ENCODE measurements at places on chromosomes 11 and 22.

DNA sequence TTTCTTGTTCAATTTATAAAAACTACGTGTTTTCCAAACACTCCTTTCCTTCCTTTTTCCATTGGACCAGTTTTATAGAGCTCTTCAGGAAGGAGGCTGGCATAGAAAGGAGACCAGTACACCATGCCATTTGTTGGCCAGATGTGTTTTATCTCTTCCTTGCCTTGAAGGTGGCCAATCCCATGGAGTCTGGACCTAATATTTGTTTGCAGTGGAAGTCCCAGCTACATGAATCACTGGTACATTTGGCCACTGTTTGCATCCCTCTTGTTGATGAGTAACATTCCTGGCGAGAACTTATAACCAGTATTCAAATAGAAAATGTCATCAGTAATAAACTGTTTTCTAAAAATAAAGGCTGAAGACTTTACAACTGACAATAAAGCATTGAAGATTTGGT lies 110.2 kb downstream of the ANO3 start:
- no peak for DNase-seq

DNA sequence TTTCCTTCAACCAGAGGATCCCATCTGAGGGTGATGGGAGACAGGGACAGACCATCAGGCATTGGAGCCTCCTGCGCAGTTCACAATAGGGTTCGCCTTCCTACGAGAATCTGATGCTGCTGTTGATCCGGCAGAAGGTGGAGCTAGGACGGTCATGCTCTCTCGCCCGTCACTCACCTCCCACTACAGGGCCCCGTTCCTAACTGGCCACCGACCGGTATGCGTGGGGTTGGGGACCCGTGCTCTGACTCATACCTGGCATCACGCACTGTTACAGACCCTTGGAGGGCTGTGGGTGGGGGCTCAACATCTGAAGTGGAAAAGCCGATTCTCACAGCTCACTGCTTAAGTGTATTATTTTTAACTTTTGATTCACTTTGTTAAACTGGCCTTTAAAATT lies 402.3 kb downstream of the BRD1 start:
- DNase-seq: no peak

DNA sequence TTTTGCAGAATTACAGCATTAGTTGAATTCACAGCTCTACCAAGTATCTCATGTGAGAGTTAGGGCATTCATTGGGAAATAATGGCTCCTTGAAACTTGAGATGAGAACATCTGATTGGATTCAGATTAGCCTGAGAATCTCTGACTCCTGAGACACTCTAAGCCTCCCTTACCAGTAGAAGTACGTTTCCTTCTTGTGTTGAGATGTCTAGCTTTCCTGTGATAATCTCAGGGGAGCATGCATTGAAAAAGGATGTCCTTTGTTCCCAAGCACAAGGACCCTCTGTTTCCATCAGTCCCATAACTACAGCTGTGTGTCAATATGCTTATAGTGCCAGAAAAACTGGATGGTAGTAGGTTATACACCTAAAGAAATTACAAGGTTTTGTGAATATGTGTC lies 35.2 kb upstream of the RDX start:
- DNase-seq: no peak

- DNase-seq: no peak
Measured at GRCh38 chr11:17691976-17692375, 27.4 kb upstream of the MYOD1 start.

DNA sequence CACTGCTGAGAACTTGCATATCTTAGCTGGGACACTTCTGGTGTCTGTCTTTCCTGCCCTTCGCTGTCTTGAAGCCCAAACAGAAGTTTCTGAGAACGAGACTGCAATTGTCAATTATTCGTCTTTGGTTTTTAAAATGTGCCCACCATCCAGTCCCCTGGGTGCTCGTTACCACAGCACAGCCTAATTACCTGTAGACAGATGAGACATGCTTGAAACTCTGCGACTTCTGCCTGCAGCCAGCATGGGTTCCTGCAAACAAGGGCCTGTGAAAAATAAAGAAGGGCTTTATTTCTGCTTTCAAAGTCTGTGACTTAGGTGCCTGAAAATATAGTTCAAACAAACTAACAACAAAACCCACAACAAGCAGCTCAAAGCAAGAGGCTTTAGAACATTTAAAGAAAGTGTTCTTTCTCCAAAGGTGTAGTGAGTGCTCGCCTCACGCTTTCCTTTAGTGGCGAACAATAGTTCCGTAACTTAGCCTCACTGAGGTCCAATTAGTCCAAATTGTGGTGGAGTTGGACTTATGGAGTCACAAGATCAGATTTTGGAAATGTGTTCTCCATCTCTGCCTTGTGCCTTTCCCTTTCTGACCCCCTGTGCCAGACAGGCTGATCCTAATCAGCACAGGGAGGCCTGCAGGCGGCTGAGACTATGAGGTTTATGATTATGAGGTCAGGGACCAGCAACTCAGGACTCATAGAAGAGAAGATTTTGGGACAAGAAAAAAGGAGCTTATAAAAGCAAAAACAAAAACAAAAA lies 20.4 kb upstream of the GRAMD1B start:
- DNase-seq: no peak

DNA sequence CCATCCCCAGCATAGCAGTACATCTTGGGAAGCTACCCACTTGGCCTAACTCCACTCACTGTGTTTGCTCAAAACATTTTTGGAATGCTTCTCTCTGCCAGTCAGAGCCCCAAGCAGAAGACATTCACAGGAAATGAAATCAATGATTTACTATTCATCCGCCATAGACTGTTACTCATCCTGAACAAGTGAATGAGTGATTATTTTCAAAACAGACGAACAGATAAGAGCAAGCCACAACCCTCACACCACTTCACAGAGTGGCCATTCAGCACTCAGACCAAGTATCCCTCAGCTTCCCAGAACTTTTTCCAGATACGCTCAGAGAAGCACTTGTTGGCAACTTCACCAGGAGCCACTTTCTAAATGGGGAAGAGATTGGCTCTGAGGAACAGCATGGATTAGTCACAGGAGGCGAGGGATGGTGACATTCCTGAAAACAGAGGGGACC lies 13.0 kb upstream of the UBASH3B start:
- peak; percentile 59 for DNase-seq

GRCh38 chr11:69244266-69244665 lies 49.7 kb upstream of the MYEOV start:
- no peak for DNase-seq

DNA sequence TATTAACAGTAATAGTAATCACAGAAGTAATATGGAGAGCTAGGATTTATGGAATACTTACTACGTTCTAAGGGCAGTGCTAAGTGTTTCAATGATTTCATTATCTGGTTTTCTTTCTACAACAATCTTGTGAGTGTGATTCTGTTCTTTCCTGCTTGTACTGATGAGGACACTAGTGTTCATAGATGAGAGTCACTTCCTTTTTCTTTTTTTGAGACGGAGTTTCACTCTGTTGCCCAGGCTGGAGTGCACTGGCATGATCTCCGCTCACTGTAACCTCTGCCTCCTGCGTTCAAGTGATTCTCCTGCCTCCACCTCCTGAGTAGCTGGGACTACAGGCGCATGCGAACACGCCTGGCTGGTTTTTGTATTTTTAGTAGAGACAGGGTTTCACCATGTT lies 81.4 kb downstream of the DBX1 start:
- DNase-seq: no peak

DNA sequence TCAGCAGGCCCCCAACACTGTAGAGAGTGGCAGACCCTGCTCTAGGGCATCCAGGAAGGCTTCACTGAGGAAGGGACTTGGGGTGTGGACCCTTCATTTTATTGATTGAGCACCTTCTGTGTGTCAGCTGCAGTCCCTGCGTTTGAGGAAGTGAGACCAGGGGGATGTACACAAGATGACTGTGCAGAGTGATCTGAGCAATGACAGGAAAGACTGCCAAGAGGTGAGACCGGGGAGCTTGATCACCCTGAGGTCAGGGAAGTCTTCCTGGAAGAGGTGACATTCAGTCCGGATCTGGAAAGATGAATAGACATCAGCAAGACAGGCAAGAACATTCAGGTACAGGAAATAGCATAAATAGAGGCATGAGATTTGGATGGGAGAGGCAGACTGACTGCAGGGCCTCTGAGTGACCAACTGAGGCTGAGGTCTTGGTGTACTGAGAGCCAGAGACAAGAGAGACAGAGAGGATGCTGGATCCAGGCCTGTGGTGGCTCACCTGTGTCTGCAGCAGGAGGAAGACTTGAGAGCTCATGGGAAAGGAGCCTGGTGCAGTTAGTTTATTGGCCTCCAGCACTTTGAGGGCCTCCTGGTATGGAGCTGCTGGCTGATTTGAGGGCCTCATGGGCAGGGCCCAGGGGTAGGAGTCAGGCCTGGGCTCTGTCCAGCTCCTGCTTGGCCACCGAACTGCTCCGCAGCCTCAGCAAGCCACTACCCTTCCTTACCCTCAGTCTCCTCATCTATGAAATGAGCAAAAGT lies 5.2 kb downstream of the DGAT2 start:
- no peak for DNase-seq

GRCh38 chr11:126403022-126403581 lies 47.6 kb downstream of the ST3GAL4 start:
- DNase-seq: peak; percentile 58

GRCh38 chr11:70650075-70650909 lies 252.0 kb downstream of the CTTN start:
- peak; percentile 76 for DNase-seq

DNA sequence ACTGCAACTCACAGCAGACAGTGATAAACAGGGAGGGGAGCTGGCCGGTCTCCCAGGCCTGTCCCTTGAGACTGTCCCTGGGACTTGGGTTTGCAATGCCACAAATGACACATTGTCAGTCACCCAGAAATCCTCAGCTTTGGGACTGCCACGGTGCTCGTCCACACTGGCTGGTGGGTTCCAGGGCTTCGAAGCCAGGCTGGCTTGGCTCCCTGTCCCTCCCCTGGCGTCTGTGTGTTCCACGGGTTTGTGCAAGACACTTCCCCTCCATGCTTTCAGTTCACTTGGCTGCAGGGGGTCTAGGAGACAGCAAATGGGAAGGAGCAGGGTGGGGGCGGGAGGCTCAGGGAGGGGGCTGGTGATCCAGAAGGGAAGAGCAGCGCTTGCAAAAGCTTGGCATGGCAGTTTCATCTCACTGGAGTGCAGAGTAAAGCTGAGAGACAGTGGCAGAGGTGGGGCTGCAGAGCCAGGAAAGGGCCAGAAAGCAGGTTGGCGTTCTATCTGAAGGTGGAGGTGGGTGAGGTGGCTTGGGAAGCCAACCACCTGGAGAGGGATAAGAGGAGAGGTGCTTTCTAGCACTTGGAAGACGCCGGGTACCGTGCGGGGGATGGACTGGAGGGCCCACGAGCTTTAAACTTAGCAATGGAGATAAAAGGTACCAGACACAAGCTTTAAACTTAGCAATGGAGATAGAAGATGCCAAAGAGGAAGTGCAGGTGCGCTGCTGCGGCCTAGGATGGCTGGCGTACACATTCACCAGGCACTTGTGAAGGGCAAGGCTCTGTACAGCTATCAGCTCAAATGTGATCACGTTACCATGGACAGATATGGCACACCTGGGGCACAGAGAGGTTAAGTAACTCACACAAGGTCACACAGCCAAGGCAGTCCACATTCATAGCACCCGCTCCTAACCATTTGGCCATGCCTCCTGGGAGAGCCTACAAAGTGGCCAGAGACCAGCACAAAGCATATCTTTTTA lies 86.4 kb upstream of the SHISAL1 start:
- no peak for DNase-seq

DNA sequence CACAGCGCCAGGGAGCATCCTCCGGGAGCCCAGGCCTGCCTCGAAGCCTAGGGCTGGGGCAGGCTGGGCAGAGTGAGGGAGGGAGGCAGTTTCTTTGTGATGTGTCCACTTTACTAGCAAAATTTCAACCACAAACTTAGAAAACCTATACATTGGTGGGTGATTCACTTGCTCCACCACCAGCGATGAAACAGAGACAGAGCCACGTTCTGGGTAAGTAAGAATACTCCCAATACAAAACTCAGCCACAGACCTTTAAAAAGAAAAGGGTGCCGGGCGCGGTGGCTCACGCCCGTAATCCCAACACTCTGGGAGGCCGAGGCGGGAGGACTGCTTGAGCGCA lies 22.3 kb downstream of the CDKN1C start:
- no peak for DNase-seq

- DNase-seq: peak; percentile 9
Measured at GRCh38 chr11:120391292-120391691, 55.1 kb downstream of the ARHGEF12 start.

DNA sequence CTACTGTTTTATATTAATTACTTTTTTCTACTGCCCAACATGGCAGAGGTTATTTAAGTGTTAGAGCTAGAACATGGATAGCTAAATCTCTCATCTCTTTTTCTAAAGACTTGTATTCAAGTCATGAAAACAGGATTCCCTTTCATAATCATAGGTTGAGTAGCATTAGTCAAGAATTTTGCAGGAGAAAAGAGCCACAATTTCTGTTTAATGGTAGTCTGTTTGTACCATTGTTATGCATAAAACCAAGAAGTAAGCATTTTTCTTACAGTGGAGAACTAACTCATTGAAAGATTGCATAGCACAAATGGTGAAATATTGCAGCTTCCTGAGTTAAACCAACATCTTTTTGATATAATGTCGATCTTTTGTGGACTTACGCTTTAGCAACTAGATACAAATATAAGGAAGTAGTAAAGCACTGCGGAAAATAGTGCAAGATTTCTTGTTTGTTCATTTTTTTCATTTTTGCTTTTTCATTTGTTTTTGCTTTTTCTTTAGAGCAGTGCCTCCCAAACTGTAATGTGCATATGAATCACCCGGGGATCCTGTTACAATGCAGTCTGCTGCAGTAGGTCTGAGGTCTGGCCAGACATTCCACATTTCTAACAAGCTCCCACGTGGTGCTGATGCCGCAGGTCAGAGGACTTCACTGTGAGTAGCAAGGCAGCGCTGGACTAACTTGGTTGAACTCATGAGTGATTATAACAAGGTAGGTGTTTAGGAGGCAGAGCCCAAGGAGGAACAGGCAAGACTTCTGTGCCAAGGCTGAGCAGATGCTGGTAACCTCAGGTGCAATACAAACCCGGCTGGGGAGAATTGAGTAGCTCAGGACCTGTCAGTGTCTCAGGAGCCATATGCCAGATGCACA lies 4.6 kb downstream of the ETS1 start:
- no peak for DNase-seq

- peak; percentile 16 for DNase-seq
Measured at GRCh38 chr22:23215294-23216241, 35.3 kb downstream of the BCR start.

GRCh38 chr11:19779740-19780139 lies 67.1 kb downstream of the NAV2 start:
- DNase-seq: no peak

DNA sequence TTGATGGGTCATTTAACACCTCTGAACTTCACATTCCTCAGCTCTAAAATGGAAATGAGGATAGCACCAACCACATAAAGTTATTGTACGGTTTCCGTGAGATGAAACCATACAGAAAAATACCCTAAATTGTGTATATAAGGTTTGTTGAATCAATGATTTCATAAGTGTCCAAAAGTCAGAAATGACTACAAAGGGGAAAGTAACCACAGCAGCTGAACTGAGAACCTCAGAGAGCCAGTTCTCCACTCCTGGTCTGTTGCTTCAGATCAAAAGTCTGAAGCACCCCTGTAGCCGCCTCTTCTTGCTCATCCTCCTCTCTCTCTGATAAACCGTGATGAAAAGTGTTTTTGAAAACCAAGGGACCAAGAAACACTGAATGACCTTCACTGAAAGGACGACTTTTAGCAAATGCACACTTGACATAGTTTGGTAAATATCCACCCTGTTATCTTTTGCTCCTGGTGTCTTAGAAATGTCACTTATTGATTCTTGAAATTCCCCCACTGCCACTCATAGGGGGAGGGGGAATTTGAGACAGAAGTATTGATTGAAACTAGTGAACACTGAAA lies 194.5 kb downstream of the NAV2 start:
- DNase-seq: no peak

Data from Calu3 (cell line).